ENCODE measurements at places on chromosomes 5 and 9.

DNA sequence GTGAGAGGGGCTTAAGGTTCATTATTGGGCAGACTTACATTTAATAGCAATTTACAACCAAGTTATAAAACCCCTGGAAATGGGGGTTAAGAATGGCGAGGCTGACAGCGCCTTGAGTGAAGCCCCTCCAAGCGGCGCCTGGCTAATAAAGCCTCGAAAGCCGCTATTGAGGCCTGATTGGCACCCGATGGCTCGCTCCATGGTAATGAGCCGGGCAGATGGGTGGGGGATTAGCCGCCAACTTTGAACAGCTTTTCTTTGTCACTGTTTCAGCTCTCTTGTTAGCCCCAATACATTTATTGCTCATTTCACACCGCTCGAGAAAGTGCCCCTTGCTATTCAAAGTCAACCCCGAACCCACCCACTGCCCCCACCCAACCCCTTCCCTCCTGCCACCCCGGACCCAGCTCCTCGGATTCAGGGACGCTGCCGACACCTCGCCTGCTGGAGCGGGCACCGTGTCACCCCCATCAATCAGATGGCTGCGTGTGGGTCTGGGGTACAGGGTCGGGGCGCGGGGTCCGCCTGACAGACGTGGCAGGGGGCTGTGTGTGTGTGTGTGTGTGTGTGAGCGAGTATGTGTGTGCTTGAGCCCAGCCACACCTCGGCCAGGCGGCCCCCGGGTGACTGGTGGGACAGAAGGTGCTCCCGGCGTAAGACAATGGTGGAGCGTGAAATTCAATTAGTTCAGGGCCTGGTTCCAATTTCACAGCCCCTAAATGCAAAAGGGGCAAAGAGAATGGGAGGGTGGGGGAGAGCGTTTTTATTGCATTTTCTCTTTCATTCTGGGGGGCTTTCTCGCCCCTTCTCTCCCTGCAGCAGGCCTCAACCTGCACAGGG is 34.2 kb downstream of the ASS1 start:
- no peak for DNase-seq

GRCh38 chr9:21811914-21812313 is 9.5 kb downstream of the MTAP start:
- DNase-seq: no peak

GRCh38 chr9:100640447-100641050 is 62.7 kb downstream of the CAVIN4 start:
- DNase-seq: no peak

DNA sequence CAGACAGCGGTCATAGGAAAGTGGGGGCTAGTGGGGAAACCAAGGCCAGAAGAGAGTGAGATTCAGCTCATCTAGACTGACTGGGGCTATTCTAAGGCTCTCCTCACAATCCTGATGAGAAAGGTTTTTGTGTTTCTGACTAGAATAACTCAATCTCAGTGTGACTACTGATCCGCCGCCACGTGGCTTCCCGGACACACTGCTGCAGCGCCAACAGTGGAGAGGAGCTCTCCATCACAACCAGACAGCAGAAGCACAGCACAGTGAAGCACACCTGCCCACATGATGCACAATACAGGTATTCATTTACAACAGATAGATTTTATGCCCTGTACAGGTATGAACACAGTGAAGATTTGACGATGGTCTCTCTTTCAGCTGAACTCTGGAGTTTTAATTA is 25.4 kb downstream of the NREP start:
- no peak for DNase-seq

- DNase-seq: no peak
These were observed 39.9 kb upstream of the ZSWIM6 start for GRCh38 chr5:61292062-61292657.

- no peak for DNase-seq
These were observed 175.3 kb downstream of the ARL15 start for GRCh38 chr5:54135042-54135441.

DNA sequence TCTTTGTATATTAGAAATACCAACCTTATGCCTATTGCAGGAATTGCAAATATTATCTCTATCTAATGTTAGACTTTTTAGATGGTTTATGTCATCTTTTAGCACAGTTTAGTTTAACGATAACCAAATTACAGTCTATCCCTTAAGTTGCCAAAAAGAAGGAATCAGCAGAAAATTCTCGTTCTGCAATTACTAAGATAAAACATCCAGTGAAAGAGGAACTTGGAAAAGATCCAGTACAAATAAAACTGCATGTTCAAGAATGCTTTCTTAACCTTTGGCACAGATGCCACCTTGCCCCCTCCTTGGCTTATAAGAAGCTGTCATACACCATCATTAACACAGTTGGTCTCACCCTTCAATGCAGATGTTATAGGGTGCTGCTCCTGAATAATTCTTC is 124.0 kb downstream of the SEMA5A start:
- no peak for DNase-seq

GRCh38 chr9:88025411-88026117 is 51.2 kb upstream of the CDK20 start:
- DNase-seq: no peak

GRCh38 chr9:70603020-70603411 is 188.6 kb upstream of the KLF9 start:
- no peak for DNase-seq

DNA sequence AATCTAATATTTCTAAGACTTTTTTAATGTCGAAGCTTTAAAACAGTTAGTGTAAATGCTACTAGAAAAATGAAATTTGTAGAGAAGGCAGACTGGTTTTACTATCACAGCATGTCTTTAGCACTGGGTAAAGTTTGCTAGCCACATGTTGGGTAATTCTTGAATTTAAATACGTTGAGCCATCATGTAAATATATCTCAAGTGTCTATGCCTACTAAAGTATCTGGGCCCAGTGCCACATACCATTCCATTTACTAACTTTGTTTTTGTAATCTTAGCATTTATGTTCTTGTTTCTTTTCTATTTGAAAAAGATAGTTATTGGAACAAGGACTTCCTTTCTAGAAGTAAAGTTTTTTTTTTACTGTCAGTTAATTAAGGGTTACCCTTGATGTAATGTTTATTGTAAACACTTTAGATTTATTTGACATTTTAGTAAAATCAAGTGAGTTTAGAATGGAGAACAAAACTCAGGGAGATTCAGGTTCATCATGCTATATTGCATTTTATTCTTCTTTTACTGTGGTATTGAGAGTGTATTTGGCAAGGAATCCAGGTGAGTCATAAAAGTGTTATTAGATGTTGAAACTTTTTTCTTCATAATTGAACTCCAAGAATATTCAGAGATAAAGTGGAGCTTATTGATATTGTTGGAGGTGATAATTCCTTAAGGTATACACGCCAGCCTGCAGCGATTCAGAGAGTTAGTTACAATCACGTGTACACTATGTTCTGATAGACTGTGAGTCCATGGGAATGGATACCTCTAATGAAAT is 182.4 kb downstream of the CCDC171 start:
- no peak for DNase-seq

GRCh38 chr5:82421119-82421518 is 143.0 kb upstream of the RPS23 start:
- no peak for DNase-seq

DNA sequence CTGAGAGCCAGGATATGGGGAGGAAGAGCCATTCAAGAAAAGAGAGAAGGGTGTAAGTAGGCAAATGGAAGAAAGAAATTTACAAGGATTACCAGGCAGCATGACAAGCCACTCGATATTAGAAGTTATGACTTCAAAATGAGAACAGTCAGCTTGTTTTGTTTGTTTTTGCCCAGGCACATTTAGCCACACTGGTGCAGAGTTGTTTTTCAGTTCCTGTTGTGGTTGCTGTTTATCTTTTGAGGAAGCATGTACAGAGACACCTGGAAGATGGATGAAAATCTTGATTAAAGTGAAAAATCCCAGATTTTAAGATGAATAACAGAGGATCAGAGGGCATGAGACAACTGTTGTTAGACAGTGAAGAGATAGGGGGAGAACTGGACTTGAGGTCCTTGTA is 199.1 kb downstream of the MTRR start:
- DNase-seq: no peak

DNA sequence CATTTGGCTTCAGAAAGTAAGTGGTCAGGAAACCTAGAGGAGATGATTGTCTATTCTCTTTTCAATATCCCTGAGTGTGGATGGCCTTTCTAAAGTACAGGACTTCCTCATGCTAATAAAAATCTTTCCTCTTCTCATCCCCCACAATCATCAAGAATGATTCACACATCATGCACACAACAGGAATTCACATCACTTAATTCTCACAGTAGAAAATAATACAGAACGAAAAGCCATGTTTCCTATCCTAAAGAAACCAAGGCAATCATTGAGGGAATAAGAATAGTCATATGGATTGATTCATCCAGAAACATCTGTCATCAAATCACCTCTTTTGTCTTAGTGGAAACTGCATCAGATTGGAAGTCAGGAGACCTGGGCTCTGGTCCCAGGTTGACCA is 203.1 kb upstream of the PIK3R1 start:
- no peak for DNase-seq

DNA sequence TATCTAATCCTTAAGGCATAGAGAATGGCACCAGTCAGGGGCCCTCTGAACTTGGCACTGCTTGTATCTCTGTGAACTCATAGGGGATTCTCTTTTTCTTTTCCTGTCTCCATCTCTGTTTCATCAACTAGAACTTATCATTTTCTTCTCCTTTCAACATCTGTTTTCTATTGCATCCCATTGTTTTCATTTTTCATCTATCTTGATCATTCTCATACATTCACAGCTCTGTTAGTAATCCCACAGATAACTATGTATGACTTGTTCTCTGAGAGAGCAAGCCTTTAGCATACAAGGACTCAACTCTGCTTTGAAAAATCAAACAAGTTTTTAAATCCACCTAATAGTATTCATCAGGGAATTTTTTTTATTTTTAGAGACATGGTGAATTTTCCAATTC is 264.3 kb downstream of the ARRDC3 start:
- DNase-seq: no peak

GRCh38 chr5:121285801-121286521 is 565.7 kb upstream of the FTMT start:
- DNase-seq: no peak

GRCh38 chr5:136191304-136192014 is 1.5 kb downstream of the SMIM32 start:
- DNase-seq: no peak

DNA sequence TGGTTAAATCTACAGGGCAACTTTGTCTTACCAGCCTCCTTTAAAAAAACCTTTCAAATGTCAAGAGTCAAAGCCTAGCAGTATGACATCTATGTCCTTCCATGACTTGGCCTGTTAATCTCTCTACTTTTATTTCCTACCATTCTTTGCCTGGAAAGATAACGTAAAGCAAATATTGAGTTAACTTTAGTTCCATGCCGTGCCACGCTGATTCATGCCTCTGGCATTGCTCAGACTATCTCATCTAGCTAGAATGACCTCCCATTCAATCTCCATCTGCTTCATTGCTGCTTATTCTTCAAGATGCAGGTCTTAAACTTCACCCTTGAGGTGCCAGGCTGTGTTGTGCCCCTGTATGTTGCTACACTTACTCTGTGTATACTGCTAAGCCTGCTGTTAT is 729.8 kb downstream of the EFNA5 start:
- no peak for DNase-seq

DNA sequence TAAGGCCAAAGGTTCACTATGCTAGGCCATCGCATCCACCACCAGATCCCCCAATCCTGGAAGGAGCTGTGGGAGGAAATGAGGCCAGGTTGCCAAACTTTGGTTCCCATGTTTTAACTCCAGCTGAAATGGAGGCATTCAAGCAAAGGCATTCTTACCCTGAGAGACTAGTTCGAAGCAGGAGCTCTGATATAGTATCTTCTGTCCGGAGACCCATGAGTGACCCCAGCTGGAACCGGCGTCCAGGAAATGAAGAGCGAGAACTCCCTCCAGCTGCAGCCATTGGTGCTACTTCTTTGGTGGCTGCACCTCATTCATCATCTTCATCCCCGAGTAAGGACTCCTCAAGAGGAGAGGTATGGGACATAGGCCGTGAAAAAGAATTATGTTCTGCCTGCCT is 75.6 kb downstream of the GAPVD1 start:
- no peak for DNase-seq

DNA sequence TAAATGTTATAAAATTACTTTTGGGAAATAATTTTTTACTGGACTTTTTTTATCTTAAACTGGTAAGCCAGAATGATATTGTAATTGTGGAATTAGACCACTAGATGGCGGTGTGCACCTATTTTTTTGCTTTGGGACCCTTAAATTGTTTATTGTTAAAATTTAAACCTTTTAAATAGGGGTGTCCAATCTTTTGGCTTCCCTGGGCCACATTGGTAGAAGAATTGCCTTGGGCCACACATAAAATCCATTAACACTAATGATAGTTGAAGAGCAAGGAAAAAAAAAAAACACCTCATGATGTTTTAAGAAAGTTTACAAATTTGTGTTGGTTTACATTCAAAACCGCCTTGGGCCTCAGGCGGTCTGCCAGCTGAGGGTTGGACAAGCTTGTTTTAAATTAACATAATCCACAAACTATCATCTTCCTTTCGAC is 28.4 kb upstream of the GADD45G start:
- DNase-seq: no peak

- no peak for DNase-seq
These were observed 139.2 kb downstream of the SPOCK1 start for GRCh38 chr5:137359941-137360340.

DNA sequence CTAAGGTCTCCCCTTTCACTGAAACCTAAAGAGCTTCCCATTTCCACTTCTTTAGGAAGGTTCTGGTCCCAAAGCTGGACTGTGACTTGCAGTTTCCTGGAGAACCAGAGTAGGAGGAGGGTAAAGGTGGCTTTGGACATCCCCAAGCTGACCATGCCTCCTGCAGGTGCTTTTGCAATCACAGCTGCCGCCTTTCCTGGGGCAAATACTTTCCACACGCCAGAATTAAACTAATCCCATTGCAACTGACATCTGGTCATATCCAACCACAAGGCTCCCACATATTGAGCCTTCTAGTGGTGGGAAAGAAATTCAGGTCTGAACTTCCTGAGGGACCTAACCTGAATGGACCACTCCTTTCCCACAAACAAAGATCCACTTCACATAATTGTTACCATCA is 92.7 kb downstream of the NRG2 start:
- no peak for DNase-seq

DNA sequence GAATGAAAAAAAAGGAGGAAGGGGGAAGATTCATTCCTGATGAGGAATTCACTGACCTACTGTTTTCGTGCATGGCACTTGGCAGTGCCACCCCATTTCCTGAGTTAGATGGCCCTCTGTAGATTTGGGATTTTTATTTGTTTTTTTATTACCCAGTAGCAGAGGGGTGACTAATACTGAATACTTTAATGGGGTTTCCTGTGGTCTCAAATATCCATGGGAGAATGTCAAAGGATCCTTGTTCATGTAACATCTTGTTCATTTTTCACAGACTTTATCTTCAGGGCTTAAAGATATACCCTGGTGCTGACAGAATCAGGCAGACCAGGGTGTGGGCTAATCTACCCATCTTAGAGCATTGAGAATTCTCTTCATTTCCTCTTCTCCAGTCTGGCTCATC is 93.0 kb downstream of the MAMDC2 start:
- DNase-seq: no peak

DNA sequence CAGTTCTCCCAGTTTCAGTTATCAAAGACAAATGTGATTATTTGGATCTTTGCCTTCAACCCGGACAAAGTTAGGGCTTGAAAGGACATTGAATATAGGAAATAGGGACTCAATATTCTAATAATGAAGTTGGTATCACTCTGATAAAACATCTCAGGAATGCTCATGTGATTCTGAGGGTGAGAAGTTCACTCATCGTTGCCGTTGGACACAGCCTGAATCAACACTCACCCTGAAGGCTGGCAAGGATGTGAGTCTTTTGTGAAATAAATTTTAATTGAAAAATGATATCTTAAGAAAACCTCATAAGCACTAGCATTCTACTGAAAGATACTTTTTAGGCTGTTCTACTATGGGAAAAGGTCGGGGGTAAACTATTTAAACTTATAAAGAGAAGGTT is 44.8 kb upstream of the C9orf72 start:
- DNase-seq: no peak

Measured in stimulated activated CD8-positive, alpha-beta memory T cell treated with anti-CD3 and anti-CD28 coated beads, Interleukin-7, amount 100 ng/mL, for 1 hour (primary cell).